ENCODE measurements at places on chromosomes 4 and X. TPM values are rescaled to one million over a fixed set of nuclear protein-coding genes. Genes with fewer than 3 reads are reported as not detected.

MGAT4D gene
- not detected for total RNA-seq

UGT8 gene
- total RNA-seq = 0.14 TPM

BGN gene
- total RNA-seq = not detected

CXCL3 gene
- total RNA-seq = not detected

HSPA4L gene
- total RNA-seq = 2.7 TPM

ALB gene
- not detected for total RNA-seq

NPY2R gene
- total RNA-seq = not detected

MAGEB18 gene
- total RNA-seq = not detected
